Activated T-cell treated with anti-CD3 and anti-CD28 coated beads, Interleukin-2, amount 50 U/mL, for 72 hours (primary cell): ENCODE measurements at places on chromosomes 5 and 9. TPM values are rescaled to one million over a fixed set of nuclear protein-coding genes. Genes with fewer than 3 reads are reported as not detected.
A peak's percentile ranks its signal among the peaks of the same experiment; 100 is the strongest.

Gene PCDHAC2
- total RNA-seq: not detected

Gene NMUR2
- total RNA-seq: not detected

Gene POLR3G
- total RNA-seq: 4.5 TPM

Gene KIF12
- total RNA-seq: not detected

DNA sequence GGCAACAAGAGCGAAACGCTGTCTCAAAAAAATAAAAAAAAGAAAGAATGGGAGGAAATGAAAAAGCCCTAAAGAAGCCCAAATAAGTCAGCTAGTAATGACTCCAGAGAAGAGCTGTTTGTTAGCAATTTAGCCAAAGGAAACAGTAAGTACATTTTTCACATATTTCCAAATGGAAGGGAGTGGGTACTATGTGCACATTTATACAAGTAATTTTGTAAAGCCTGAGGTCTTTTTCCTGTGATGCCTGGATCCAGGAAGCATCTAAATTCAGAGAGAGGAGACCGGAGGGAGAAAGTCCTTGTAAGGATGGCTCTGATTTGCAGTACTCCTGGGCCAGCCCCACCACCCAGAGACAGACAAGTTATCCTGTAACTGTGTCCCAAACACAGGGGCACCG, 14.7 kb downstream of the FBP1 start:
- H3K36me3 ChIP-seq: no peaks in the 10 kb centered on the region
- no peak overlapping the region for H3K4me3 ChIP-seq
- no peak overlapping the region for H3K27ac ChIP-seq
- DNase-seq: no peak

DNA sequence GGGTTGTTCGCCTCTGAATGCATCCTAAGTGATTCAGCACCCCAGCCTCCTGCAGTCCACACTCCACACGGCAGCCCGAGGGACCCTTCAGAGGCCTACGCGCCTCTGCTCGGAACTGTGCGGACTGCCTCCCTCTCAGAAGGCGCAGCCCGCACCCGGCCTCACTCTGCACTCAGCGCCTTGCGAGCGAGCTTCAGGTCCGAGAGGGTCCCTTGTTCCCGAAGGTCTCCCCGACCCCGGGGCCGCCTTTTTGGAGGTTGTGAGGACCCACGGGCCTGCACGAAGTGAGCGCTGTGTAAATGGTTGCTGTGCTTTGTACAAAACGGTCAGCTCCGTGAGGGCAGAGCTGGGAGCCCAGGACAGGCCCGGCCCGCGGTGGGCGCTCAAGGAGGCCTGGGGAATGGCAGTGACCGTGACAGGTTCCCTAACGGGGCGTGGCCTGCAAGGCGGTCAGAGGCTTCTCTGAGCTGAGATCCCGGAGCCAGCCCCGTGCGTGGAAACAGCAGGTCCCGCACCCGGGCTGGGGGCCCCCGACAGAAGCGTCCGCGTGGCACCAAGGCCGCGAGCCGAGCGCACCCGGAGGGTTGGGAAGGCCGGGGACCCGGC, 698 bp upstream of the CACNA1B start:
- peaks cover 4% of the 10 kb centered on the region for H3K4me1 ChIP-seq
- DNase-seq: no peak
- peaks cover 2% of the 10 kb centered on the region for H3K36me3 ChIP-seq
- no peak overlapping the region for H3K4me3 ChIP-seq
- H3K27ac ChIP-seq: no peak overlapping the region
- peaks cover 20% of the 10 kb centered on the region for H3K27me3 ChIP-seq

- H3K36me3 ChIP-seq: no peaks in the 10 kb centered on the region
- H3K4me3 ChIP-seq: no peak overlapping the region
- no peak overlapping the region for H3K27ac ChIP-seq
- no peak for DNase-seq
- no peaks in the 10 kb centered on the region for H3K4me1 ChIP-seq
Measured at GRCh38 chr9:38488156-38488698, 64.0 kb upstream of the IGFBPL1 start.

GRCh38 chr9:14189578-14189977, 124.4 kb downstream of the NFIB start:
- no peaks in the 10 kb centered on the region for H3K27me3 ChIP-seq
- H3K27ac ChIP-seq: no peak overlapping the region
- DNase-seq: no peak
- H3K36me3 ChIP-seq: no peaks in the 10 kb centered on the region

- DNase-seq: peak; percentile 18
- H3K27ac ChIP-seq: no peak overlapping the region
- H3K4me3 ChIP-seq: no peak overlapping the region
Measured at GRCh38 chr9:79471580-79472543, 99.9 kb upstream of the TLE4 start.

DNA sequence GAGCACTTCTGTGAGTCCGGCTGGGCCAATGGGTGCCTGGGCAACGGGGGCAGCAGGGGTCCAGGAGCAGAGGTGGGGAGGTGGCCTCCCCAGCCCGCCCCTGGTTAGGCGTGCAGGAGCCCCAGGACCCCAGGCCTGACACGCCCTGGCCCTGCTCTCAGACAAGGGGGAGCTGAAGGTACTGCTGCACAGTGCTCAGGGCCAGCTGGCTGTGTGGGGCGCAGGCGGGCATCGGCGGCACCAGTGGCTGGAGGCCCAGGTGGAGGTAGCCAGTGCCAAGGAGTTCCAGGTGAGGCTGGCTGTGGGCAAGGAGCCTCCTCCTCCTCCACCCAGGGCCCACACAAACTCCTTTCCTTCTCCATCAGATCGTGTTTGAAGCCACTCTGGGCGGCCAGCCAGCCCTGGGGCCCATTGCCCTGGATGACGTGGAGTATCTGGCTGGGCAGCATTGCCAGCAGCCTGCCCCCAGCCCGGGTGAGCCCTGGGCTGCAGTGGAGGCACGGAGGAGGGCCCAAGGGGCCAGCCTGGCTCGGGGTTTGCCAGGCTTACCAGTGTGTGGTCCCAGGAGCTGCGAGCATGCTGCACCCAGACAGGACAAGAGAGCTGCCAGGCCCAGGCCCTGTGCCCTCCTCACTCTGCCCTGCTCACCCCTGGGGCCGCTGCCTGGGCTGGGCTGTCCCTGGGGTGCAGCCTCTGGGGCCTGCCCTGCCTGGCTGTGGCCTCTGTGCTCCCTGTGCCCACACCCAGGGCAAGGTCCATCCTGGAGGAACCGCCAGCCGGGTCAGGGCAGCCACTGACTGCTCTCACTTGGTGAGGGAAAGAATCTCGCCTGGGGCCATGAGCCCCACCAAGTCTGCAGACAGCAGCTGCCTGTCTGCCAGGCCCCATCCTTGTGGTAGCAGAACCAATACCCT, 7.0 kb downstream of the MAMDC4 start:
- H3K4me3 ChIP-seq: no peak overlapping the region
- no peak overlapping the region for H3K27ac ChIP-seq
- no peaks in the 10 kb centered on the region for H3K27me3 ChIP-seq
- peaks cover 2% of the 10 kb centered on the region for H3K36me3 ChIP-seq
- DNase-seq: no peak

DNA sequence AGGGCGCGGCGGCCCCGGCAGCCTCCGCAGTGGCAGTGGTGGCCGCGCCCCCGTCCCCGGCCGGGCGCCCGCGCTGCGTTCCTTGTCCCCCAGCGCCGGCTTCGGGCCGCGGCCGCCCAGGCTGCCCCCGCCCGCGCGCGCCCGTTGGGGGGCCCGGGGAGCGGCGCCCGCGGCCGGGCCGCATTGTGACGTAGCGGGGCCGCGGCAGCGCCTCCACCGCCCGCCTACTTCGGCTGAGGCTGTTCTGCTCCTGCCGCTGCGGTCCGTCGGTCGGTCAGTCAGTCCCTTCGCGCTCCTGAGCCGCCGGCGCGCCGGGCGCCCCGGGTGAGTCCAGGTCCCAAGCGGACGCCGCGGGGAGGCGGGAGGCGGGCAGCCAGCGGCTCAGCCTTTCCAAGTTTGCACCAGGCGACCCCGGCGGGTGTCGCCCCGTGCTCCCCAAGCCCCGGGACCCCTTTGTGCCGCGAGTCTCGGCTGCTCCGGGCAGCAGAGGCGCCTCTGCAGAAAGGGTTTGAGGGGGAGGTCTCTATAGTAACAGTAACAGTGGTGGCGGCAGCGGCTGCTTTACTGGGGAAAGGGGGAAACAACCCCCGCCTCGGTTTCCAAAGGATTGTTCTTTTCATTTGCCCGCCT, at the start of gene SNCAIP:
TSS of gene SNCAIP (plus strand) at position 277 of the 630 bp plus-strand sequence. CDS start 78,898 bp downstream, outside the sequence.
- H3K27me3 ChIP-seq: peaks cover 61% of the 10 kb centered on the region
- H3K27ac ChIP-seq: no peak within 1 kb of the TSS
- peak within 1 kb of the TSS; percentile 55 for H3K4me3 ChIP-seq
- H3K4me1 ChIP-seq: peaks cover 6% of the 10 kb centered on the region

DNA sequence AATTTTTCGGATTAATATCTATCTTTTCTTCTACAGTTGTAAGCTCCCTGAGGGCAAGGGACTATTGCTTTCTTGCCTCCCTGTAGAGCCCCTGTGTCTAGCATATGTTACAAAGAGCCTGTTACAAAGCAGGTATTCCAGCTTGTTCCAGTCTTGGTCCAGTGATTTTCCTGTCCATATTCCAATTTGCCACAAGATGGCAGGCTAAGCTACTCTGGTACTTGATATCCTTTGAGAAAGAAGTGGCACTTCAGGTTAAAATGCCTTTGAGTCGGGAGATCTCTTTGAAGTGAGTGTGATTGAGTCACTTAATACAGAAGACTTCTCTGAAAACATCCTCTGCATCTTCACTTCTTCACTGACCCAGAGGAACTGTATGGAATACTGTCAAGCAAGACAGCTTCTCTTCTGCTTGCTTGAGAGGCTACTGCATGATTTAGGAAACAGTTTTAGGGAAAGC, 24.5 kb downstream of the CAVIN4 start:
- H3K27me3 ChIP-seq: peaks cover 9% of the 10 kb centered on the region
- DNase-seq: no peak
- H3K4me3 ChIP-seq: no peak overlapping the region
- H3K27ac ChIP-seq: no peak overlapping the region
- peaks cover 29% of the 10 kb centered on the region for H3K4me1 ChIP-seq
- H3K36me3 ChIP-seq: no peaks in the 10 kb centered on the region

GRCh38 chr9:106758911-106759310, 104.1 kb upstream of the ZNF462 start:
- no peak overlapping the region for H3K27ac ChIP-seq
- H3K4me3 ChIP-seq: no peak overlapping the region
- no peaks in the 10 kb centered on the region for H3K27me3 ChIP-seq
- DNase-seq: no peak
- H3K4me1 ChIP-seq: no peaks in the 10 kb centered on the region

- no peak for DNase-seq
- H3K36me3 ChIP-seq: peaks cover 2% of the 10 kb centered on the region
- no peaks in the 10 kb centered on the region for H3K27me3 ChIP-seq
- H3K27ac ChIP-seq: no peak overlapping the region
Measured at GRCh38 chr9:128733256-128733655, 9.3 kb upstream of the ZDHHC12 start.

GRCh38 chr5:134555890-134556311, 30.4 kb downstream of the JADE2 start:
- H3K36me3 ChIP-seq: peaks cover 8% of the 10 kb centered on the region
- H3K4me1 ChIP-seq: peaks cover 33% of the 10 kb centered on the region

DNA sequence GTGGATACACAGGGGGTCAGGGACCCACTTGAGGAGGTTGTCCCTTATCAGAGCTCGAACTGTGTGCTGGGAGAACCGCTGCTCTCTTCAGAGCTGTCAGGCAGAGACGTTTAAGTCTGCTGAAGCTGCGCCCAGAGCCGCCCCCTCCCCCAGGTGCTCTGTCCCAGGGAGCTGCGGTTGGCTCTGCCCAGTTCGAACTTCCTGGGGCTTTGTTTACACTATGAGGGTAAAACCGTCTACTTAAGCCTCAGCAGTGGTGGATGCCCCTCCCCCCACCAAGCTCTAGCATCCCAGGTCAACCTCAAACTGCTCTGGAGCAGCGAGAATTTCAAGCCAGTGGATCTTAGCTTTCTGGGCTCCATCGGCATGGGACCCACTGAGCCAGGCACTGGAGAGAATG, 15.9 kb downstream of the SRD5A1 start:
- no peaks in the 10 kb centered on the region for H3K27me3 ChIP-seq
- peaks cover 6% of the 10 kb centered on the region for H3K36me3 ChIP-seq
- DNase-seq: no peak
- H3K4me3 ChIP-seq: no peak overlapping the region
- no peak overlapping the region for H3K27ac ChIP-seq

GRCh38 chr5:103389846-103390245, 131.3 kb downstream of the MACIR start:
- no peak overlapping the region for H3K4me3 ChIP-seq
- no peaks in the 10 kb centered on the region for H3K27me3 ChIP-seq
- H3K4me1 ChIP-seq: no peaks in the 10 kb centered on the region
- no peak overlapping the region for H3K27ac ChIP-seq
- no peaks in the 10 kb centered on the region for H3K36me3 ChIP-seq

GRCh38 chr5:149024477-149024876, 38.4 kb downstream of the SH3TC2 start:
- H3K27ac ChIP-seq: no peak overlapping the region
- peaks cover 12% of the 10 kb centered on the region for H3K27me3 ChIP-seq
- peaks cover 4% of the 10 kb centered on the region for H3K4me1 ChIP-seq
- no peak overlapping the region for H3K4me3 ChIP-seq

DNA sequence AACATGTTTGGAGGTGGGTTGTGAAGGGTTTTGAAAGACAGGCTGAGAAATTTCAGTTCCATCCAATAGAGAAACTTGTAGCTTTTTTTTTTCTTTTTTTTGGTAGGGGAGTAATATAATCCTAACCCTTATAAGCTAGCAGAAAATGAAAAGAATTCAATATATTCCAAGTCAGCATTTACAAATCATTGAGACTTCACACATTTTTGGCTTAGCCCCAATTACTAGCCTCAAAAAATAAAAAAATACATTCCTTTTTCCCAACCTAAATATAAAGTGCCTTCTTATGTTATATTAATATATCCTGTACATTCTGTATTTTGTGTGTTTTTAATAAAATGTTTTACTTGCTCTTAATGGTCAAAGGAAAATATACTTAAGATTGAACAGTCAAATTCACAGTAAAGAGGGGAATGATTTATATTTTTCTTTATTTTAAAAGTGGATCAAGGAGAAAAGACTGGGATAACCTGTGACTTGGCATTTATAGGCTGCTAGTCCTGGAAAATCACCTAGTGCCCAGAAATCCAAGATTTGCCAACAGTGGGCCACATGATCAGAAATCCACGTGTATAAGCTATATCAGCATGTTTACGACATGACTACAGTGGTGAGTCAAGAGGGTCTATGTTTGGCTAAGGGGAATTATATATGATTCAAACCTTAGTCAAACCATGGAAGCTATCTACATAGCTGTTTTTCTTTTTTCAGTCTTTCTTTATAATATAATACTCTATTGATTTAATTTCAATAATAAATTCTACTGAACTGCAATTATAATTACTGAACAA, 14.5 kb downstream of the HACD4 start:
- no peak overlapping the region for H3K27ac ChIP-seq
- H3K4me3 ChIP-seq: no peak overlapping the region
- peaks cover 1% of the 10 kb centered on the region for H3K36me3 ChIP-seq
- H3K4me1 ChIP-seq: no peaks in the 10 kb centered on the region
- no peaks in the 10 kb centered on the region for H3K27me3 ChIP-seq

GRCh38 chr5:143413958-143414669, 10.6 kb upstream of the NR3C1 start:
- peaks cover 36% of the 10 kb centered on the region for H3K4me1 ChIP-seq
- H3K27ac ChIP-seq: peak overlapping the region; percentile 21
- peaks cover 1% of the 10 kb centered on the region for H3K36me3 ChIP-seq
- no peak for DNase-seq
- peak overlapping the region; percentile 27 for H3K4me3 ChIP-seq
